GM10248 (cell line): ENCODE measurements at places on chromosomes 12 and 14.
A peak's percentile ranks its signal among the peaks of the same experiment; 100 is the strongest.

DNA sequence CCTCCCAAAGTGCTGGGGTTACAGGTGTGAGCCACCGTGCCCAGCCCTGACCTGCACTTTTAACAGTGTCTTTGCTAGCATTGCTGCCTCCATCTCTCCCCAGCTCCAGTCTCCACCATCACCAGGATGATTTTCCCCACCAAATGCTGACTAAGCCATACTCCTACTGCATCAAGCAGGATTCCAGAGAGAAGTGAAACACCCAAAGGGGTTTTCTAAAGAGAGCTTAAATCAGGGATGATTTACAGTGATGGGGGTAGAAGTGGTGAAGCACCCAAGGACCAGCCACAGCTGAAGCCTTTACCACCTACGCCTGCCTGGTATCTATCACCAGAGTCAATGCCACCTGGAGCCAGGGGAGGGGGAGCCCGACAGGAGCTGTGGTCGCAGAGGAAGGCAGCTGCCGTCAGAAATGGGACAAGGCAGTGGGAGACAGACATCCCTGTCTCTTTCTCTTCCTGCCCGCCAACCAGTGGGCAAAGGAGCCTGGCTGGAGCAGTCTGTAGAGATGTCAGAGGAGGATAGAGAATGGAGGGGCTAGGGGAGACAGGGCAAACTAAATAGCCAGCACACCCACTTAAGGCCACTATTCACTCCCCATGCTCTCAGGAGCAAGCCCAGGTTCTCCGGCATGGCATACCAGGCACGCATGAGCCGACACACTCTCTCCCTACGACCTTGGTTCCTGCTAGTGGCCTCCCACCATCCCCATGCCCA is 22.4 kb upstream of the CD9 start:
- no peak for DNase-seq

DNA sequence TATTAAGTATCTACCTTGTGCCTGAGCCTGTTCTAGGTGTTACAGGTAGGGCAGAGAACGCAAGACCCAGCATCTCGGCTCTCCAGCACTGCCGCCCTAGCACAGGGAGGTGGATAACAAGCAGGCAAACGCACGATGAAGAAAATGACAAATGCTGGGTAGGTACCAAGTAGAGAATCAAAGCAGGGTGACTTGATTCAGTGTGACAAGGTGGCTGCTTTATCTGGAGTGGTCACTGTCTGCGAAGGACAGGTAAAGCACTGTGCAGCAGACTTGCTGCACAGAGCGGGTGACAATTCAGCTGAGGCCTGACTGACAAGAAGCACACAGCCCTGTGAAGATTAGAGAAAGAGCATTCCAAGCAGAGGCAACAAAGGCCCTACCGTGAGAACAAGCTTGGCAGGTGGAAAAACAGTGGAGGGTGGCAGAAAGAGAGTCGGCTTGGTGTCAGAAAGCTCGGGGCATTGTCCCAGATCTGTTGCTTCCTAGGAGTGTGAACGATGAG is 12.9 kb downstream of the PRKCH start:
- no peak for DNase-seq

DNA sequence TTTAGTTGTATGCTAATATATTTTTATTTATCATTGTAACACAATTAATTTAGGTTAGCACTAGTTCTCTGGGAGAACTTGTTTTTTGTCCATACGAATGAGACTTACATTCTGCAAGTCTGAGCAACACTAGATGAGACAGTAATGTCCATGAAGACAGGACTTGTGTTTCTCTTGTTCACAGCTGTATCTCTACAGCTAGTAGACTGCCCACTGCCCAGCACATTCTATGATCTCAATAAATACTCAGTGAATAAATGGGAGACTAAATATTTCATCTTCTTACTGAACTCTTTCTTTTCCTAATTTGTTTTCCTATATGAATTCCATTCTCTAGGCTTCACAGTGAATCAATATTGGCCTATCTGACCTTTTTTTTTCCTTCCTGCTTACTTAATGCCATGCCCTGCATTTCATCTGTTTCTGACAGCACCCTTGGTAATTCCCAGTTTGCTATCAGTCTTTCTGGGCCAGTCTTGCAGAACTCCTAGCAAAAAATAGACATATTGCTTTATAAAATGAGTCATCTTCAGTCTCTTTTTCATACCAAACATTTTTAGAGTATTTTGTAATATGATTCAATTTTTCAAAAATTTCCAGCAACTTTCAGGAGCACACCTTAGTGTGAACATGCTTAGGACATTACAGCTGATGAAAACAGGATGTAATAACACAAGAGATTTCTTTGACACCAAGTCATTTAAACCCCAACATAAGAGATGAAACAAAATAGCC is 185.5 kb upstream of the ATP2B1 start:
- DNase-seq = no peak

GRCh38 chr12:67727702-67728666 is 79.4 kb downstream of the DYRK2 start:
- no peak for DNase-seq

DNA sequence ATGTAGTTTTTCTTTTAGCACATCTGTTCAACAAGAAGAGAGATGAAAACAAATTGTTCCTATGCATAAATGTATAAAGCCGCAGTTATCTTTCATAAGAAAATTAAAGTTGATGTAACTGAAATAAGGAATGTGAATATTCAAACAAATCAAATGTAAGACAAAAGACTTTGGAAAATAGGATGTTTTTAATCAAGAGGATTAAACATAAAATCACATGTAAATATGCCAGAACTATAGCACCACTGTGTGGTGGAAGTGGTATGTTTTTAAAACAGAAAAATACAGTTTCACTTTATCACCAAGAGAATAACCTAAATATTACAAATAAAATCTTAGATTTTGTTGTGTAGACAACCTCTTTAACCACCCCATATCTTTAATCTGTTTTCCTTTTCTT is 40.4 kb downstream of the CAPS2 start:
- DNase-seq = no peak

GRCh38 chr12:62933602-62934238 is 1.2 kb downstream of the PPM1H start:
- peak; percentile 26 for DNase-seq

GRCh38 chr12:22551624-22552023 is 7.3 kb upstream of the C2CD5 start:
- DNase-seq = no peak
